ENCODE measurements at places on chromosomes 1 and 21. TPM values are rescaled to one million over a fixed set of nuclear protein-coding genes. Genes with fewer than 3 reads are reported as not detected.

- H3K4me3 ChIP-seq, result no peak overlapping the region
- no peak overlapping the region for H3K27ac ChIP-seq
- H3K27me3 ChIP-seq, result peaks cover 69% of the 10 kb centered on the region
- no peaks in the 10 kb centered on the region for H3K36me3 ChIP-seq
Measured at GRCh38 chr1:47709872-47710231, 272.0 kb downstream of the FOXD2 start.

DNA sequence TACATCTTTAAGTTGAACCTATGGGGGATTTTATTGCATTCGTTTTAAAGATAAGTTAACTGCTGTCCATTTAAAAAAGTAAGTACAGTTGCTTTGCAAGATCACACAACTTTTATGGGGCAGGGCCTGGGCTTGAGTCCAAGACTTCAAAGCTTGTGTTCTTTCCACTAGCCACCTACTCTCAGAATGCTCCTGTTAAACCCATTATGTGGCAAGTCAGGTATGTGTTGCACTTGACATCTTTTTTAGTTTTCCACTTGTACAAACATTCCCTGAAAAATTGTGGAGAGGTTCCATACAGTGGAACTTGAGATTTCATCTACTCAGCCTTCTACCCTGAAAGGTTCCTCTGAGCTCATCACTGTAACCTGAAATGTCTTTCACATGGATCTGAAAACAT is 235.5 kb upstream of the SGIP1 start:
- H3K27ac ChIP-seq, result no peak overlapping the region
- H3K4me1 ChIP-seq, result peaks cover 50% of the 10 kb centered on the region
- H3K4me3 ChIP-seq, result no peak overlapping the region
- H3K36me3 ChIP-seq, result peaks cover 7% of the 10 kb centered on the region

DNA sequence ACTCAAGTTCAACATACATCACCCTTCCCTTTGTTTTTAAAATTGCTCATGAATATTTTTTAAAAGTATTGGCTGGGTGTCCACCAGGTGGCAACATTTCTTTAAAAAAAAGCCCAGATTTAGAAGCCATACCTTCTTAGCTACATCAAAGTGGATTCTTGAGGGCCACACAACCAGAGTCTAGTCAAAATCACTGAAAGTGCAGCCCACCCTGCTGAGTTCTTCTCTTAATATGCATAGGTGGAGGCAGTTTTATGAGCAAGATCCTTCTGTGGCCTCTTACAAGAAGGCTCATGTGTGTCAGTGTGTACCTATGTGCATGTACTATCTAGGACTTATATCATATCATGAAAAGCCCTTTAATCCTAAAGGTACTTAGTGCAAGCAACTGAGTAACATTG is 16.9 kb upstream of the GNG12 start:
- peak; percentile 10 for DNase-seq
- H3K27ac ChIP-seq, result no peak overlapping the region
- no peaks in the 10 kb centered on the region for H3K36me3 ChIP-seq
- H3K4me3 ChIP-seq, result no peak overlapping the region

- H3K36me3 ChIP-seq, result no peaks in the 10 kb centered on the region
- H3K27ac ChIP-seq, result no peak overlapping the region
- H3K27me3 ChIP-seq, result peaks cover 3% of the 10 kb centered on the region
- no peak overlapping the region for H3K4me3 ChIP-seq
- peaks cover 6% of the 10 kb centered on the region for H3K4me1 ChIP-seq
Measured at GRCh38 chr1:115114308-115114707, 25.0 kb upstream of the TSPAN2 start.

GRCh38 chr1:21673277-21673780 is 4.2 kb upstream of the RAP1GAP start:
- H3K27ac ChIP-seq, result no peak overlapping the region
- DNase-seq, result no peak
- peaks cover 2% of the 10 kb centered on the region for H3K4me1 ChIP-seq
- peaks cover 2% of the 10 kb centered on the region for H3K36me3 ChIP-seq
- no peak overlapping the region for H3K4me3 ChIP-seq

DNA sequence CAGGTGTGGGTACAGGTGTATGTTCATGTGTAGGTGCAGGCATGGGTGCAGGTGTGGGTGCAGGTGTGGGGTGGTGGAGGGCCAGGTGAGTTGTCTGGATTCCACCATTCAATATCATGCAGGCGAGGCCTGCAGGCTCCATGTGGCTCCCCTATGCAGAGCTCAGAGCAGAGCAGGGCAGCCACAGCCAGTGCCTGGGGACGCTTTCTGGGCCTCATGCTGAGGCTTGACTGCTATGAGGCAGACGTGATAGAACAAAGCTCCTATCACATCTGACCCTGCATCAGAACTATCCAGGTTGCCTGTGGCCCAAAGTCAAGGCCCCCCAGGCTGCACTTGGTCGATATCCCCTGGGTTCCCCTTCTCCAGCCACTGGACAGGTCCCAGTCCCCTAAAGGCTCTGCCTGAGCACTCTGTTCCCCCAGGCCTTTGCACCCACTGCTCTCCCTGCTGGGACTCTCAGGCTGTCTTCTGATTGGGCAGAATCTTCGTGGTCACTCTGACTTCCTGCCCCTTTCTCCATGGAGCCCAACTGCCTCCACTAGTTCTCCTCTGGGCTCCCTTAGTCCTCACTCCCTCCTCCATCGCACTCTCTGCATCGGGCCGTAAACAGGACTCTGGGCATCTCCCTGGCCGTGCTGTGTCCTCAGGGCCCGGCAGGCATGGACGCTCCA is 78.6 kb upstream of the ACTL8 start:
- H3K4me1 ChIP-seq, result no peaks in the 10 kb centered on the region
- H3K36me3 ChIP-seq, result no peaks in the 10 kb centered on the region
- no peak overlapping the region for H3K27ac ChIP-seq

GRCh38 chr1:67608661-67609576 is 76.1 kb upstream of the GADD45A start:
- H3K36me3 ChIP-seq, result no peaks in the 10 kb centered on the region
- no peaks in the 10 kb centered on the region for H3K27me3 ChIP-seq
- no peak for DNase-seq
- peaks cover 3% of the 10 kb centered on the region for H3K4me1 ChIP-seq

DNA sequence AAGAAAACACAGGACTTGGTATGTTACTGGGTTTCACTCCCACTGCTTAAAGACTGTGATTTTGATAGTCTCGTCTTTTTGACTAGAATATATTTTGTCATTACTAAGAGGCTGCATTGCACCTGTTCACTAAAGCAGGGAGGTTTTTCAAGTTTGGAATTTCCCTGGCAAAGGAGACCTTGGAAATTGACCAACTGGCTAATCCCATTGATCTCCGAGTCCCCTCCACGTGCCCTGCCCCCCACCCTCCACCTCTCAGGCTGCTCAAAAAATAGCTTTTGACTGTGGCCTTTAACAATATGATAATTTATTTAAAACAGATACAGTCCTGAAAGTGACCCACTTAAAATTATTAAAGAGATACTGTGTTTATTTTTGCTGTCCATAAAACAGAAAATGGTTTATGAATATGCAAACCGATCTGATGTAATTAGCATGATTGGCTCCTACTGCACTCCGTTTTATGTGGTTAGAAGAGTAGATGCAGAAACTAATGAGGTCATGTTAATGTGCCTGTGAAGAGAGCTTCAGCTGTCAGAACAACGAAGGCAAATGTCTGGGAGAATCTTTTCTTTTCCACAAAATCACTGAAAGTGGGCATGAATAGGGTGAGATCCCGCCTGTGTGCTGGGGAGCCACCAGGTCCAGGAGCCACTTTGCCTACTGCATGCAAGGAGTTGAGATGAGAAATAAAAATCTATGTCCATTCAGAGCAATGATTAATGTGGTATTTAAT is 361.5 kb downstream of the RRAGC start:
- no peak for DNase-seq
- H3K36me3 ChIP-seq, result no peaks in the 10 kb centered on the region
- peaks cover 10% of the 10 kb centered on the region for H3K4me1 ChIP-seq
- H3K4me3 ChIP-seq, result no peak overlapping the region

GRCh38 chr1:114008993-114009392 is 29.7 kb downstream of the OLFML3 start:
- peaks cover 11% of the 10 kb centered on the region for H3K27me3 ChIP-seq
- H3K36me3 ChIP-seq, result no peaks in the 10 kb centered on the region

- no peak for DNase-seq
- H3K4me3 ChIP-seq, result no peak overlapping the region
- no peaks in the 10 kb centered on the region for H3K27me3 ChIP-seq
- H3K27ac ChIP-seq, result no peak overlapping the region
Measured at GRCh38 chr1:178411756-178412399, 84.9 kb downstream of the CLEC20A start.

- no peaks in the 10 kb centered on the region for H3K36me3 ChIP-seq
- DNase-seq, result no peak
- no peaks in the 10 kb centered on the region for H3K27me3 ChIP-seq
- no peak overlapping the region for H3K27ac ChIP-seq
- H3K4me1 ChIP-seq, result no peaks in the 10 kb centered on the region
- H3K4me3 ChIP-seq, result no peak overlapping the region
Measured at GRCh38 chr1:237685551-237685950, 205.2 kb downstream of the ZP4 start.

- DNase-seq, result no peak
- no peak overlapping the region for H3K4me3 ChIP-seq
- H3K27me3 ChIP-seq, result no peaks in the 10 kb centered on the region
- H3K36me3 ChIP-seq, result peaks cover 23% of the 10 kb centered on the region
Measured at GRCh38 chr1:198304431-198304830, 147.6 kb downstream of the NEK7 start.

GRCh38 chr1:60564916-60565750 is 491.6 kb upstream of the C1orf87 start:
- no peak for DNase-seq
- no peaks in the 10 kb centered on the region for H3K27me3 ChIP-seq
- no peaks in the 10 kb centered on the region for H3K36me3 ChIP-seq
- no peaks in the 10 kb centered on the region for H3K4me1 ChIP-seq
- no peak overlapping the region for H3K27ac ChIP-seq
- H3K4me3 ChIP-seq, result no peak overlapping the region

TNFRSF4 gene
- 52.8 TPM for total RNA-seq

SIPA1L2 gene
- 0.62 TPM for total RNA-seq

B3GALNT2 gene
- total RNA-seq, result 13.2 TPM

KRTAP7-1 gene
- not detected for total RNA-seq

THEM5 gene
- total RNA-seq, result not detected

PLD5 gene
- total RNA-seq, result not detected
